ENCODE measurements at places on chromosomes 6 and 20.

DNA sequence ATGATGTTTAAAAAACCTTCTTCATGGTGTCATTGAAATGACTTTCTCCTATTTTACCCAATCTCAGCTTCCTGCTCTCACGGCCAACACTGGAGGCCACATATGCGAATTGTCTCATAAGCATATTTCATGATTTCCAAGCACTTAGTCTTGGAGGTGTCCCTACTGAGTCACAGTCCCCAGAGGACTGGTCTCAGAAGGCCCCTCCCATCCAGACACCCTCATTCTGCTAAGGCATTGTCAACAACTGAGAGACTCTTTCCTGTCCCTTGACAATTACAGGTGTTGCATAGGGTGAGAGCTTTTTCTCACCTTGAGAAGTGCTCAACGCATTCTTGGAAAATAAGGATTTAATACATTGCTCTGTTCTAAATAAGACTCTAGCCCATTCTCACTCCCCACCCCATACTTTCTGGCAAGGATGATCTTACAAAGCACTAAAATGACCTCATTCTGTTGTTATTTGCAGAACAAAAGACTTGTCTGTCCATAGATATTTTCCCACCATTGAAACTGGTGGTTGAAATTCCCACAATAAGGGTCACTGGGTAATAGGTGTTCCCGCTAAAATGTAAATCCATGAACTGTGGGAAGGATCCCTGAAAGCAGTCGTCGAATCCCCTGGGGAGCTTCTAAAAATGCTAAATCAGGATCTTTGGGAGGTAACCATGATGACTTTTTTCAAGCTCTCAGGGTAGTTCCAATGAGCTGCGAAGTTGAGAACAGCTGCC, 32.3 kb upstream of the SLC22A23 start:
- DNase-seq = no peak

GRCh38 chr20:58682656-58683531, 9.7 kb upstream of the NPEPL1 start:
- DNase-seq = no peak

GRCh38 chr6:44305200-44305725, 7.9 kb downstream of the AARS2 start:
- no peak for DNase-seq

- DNase-seq = no peak
Observed at GRCh38 chr6:84263557-84263956, 36.1 kb upstream of the CEP162 start.

DNA sequence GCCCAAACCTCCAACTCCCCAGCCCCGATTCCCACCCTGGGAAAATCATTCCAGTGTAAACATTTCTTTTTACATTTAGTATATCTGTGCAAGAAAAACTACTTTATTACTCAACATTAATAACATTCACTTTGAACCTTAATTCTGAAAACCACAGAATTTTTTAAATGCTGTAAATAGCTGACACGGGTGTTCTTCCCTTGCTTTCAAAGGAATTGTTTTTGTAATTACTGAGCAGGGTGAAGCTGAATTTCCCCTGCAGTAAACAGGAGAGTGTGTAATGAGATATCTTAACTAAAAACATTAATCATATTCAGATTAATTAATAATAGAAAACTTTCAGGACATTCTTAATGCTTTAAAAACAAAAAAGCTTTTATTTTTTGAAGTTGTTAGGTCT, 99.3 kb upstream of the CITED2 start:
- DNase-seq = no peak

DNA sequence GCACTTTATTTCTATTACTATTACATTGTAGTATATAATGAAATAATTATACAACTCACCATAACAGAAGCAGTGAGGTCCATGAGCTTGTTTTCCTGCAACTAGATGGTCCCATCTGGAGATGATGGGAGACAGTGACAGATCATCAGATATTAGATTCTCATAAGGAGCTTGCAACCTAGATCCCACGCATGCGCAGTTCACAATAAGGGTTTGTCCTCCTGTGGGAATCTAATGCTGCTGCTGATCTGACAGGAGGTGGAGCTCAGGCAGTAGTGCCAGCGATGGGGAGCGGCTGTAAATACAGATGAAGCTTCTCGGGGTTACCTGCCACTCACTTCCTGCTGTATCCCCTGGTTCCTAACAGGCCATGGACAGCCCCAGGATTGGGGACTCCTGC, 139.5 kb upstream of the TCF21 start:
- no peak for DNase-seq

- DNase-seq = no peak
Observed at GRCh38 chr6:158002951-158003853, 21.5 kb downstream of the SYNJ2 start.

GRCh38 chr20:37342231-37343177, 3.4 kb upstream of the SRC start:
- peak; percentile 48 for DNase-seq

DNA sequence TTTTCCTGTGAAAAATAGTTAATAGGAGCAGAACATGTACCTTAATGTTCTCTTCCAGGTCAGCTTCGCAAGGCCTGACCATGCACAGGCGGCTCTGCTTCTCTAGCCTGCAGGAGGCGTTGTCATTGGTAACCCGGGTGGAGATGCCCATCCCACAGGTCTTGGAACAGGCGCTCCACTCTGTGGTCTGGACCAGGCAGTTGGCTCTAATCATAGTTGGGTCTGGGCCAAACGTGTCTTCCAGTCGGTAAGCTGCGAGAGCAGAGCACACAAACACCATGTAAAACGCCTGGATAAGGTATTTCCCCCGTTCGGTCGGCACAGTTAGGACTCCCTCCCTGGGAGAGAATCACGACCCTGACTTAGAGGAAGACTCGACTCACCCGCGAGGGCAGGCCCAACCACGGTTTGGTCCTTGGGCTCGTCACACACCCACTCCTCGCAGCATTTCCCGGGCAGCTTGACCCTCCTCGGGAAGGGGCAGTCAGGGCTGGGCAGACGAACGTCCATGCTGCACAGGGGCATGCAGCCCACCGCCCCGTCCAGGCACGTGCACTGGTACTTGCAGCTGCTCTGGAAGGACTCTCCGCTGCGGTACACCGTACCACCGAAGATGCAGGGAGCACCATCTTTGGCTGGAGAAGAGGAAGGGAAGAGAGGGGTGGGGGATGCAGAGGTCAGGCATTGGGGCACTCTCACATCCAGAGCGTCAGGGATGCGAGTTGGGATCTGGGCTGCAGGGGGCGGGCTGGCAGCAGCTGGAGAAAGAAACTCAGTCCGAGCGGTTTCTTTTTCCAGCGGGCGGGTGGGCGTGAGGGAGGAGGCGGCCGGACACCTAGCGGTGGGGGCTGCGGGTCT, 1.0 kb downstream of the CCN2 start:
- peak; percentile 75 for DNase-seq

DNA sequence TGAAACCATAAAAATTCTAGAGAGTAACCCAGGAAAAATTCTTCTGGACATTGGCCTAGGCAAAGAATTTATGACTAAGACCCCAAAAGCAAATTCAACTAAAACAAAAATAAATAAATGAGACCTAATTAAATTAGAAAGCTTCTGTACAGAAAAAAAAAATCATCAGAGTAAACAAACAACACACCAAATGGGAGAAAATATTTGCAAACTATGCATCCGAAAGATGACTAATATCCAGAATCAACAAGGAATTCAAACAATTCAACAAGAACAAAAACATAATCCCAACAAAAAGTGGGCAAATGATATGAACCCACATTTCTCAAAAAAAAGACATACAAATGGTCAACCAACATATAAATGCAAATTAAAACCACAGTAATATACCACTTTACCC, 242.6 kb upstream of the CDYL start:
- DNase-seq = no peak

- DNase-seq = no peak
Observed at GRCh38 chr20:37314617-37315016, 25.2 kb downstream of the MANBAL start.

DNA sequence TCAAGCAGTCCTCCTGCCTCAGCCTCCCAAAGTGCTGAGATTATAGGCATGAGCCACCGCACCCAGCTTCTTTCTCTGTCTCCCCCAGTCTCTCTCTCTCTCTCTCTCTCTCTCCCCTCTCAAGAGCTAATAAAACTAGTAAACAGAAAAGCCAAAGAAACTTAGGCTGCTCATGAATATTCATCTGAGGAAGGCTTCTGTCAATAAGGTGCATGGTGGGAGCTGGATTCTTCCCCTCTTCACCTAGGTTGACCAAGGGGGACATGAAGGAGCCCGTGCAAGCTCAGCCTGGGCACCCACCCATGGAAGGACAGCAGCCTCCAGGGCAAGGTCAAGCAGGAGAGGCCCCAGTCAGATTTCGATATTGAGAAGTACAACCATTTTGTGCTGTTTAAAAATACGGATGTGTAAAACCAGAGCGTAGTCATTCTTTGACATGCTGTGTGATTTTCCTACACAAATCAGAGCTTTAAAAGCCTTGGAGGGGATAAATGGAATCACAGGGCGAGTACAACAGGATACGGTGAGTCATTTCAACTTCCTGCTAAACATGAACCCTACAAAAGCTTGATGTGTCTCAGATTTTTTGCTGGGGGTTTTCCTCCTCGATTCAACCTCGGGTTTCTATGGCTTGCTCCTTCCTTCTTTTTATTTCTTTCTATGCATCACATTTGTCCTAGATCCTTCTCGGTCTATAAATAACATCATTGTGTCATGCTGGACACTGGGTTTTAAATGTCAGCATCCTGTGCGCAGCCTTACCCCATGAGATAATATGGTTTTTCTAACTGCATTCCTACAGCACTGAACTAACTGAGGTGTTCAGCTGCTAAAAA, 368.9 kb upstream of the JARID2 start:
- DNase-seq = no peak

GRCh38 chr6:111793711-111794111, 79.5 kb downstream of the FYN start:
- no peak for DNase-seq

DNA sequence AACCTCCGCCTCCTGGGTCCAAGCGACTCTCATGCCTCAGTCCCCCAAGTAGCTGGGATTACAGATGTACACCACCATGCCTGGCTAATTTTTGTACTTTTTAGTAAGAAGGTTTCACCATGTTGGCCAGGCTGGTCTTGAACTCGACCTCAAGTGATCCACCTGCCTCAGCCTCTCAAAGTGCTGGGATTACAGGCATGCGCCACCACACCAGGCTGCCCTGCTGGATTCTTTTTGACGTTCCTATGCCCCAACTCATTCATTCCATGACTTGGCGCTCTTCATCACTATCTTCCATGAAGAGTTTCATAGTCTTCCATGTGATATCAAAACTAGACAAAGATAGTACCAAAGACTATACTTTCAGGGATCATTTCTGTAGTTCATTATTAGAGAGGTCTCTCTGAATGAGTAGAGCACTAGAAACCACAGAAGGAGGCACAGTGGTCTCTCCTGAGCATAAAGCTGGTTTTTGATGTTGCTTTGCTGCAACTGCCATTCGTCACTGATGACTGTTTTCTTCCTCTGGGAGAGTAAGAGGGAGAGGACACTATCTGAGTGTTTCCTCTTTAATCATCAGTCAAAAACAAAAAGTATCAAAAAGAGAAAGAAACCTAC, 23.5 kb downstream of the DNAAF9 start:
- DNase-seq = no peak

GRCh38 chr6:69953491-69953890, 87.1 kb downstream of the COL19A1 start:
- no peak for DNase-seq

- DNase-seq = no peak
Observed at GRCh38 chr20:23125625-23126191, 39.6 kb upstream of the CD93 start.

- DNase-seq = no peak
Observed at GRCh38 chr20:64140061-64140931, 24.0 kb upstream of the MYT1 start.

GRCh38 chr6:137222381-137222780, 3.2 kb upstream of the IFNGR1 start:
- no peak for DNase-seq

DNA sequence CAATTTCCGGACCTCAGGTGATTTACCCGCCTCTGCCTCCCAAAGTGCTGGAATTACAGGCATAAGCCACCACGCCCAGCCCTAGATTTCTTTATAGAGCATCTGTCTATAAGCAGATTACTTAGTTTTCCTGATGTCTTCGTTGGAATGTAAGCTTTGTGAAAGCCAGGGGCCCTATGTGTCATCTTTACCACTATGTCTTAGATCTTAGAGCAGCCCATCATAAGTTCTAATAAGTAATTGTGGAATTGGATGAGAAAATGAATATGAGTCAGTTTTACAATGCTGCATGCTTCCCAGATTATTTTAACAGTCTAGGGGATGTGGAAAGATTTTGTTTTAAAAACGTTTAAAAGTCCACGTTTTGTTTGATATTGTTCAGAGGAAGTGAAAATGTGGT, 9.1 kb upstream of the ZBTB2 start:
- DNase-seq = no peak

DNA sequence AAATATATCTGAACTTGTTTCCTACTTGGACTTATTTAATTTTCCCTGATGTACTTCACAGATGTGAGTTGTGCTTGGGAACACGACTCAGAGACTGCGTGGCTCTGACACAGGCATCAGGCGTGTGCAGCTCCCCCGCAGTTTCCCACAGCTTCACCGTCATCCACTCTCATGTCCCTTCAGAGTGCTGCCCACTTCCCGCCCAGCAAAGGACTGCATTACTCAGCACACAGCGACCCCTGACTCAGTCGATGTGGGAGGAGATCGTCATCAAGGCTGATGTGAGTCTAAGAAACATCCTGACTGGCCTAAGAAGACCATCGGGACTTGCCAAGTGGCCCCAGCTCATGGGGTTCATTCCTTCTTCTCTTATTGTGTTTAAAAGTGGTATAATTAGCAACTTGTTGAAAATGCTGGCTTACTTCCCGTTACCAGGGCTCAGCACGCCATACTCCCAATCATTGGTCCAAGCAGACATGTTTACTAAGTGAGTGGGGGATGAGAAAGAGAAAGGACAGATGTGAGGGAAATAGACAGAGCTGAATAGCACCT, 539.4 kb upstream of the JARID2 start:
- DNase-seq = peak; percentile 29

GRCh38 chr20:50198180-50198666, 7.6 kb downstream of the CEBPB start:
- no peak for DNase-seq

GRCh38 chr20:10686356-10687133, 12.7 kb upstream of the JAG1 start:
- no peak for DNase-seq

- no peak for DNase-seq
Observed at GRCh38 chr6:125949069-125949468, 7.5 kb upstream of the HINT3 start.

- no peak for DNase-seq
Observed at GRCh38 chr6:127998985-127999384, 98.1 kb upstream of the THEMIS start.

- no peak for DNase-seq
Observed at GRCh38 chr6:16430391-16431089, 192.2 kb downstream of the GMPR start.

- no peak for DNase-seq
Observed at GRCh38 chr20:4978050-4978918, 23.0 kb downstream of the SLC23A2 start.

Data from A549 (cell line).